Activated CD8-positive, alpha-beta memory T cell treated with anti-CD3 and anti-CD28 coated beads for 1 hour (primary cell): ENCODE measurements at places on chromosomes 1 and 21.

- DNase-seq: no peak
Measured at GRCh38 chr1:217929213-217929885, 298.2 kb downstream of the SPATA17 start.

DNA sequence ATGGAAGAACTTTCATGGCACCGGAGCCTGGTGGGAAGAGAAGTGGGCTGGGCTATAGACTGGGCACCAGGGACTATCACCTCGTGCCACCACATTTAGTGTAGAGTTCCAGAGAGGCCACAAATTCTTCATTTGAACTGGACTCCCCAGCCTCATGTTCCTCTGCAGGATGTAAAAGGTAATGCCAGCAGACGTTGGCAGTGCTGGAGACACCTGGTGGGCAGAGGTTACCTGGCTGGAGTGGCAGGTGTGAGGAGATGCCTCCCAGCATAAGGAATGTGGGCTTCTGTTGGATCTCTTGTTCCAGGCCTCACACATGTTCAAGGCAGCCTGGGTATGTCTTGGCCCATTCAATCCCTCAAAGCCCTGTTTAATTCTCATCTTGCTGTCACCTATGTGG is 35.2 kb downstream of the TEX35 start:
- DNase-seq: no peak

DNA sequence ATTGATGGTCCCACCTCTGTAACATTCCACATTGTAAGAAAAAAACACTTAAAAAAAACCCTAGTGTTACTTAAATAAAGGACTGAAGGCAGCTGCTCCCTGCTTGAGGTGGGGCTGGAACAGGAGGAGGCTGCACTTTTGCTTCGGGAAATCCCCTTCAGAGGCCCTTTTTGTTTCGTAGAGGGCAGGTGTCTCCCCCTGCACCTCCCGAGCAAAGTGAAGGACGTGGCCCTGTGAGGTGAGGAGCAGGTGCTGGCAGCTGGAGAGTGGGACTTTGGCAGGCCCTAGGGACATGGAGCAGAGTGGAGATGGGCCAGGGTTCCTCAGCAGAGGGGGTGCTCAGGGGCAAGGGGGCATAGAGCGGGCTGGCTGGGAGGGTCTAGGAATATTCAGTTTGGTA is 33.4 kb upstream of the WNT4 start:
- DNase-seq: no peak

- no peak for DNase-seq
Measured at GRCh38 chr1:172833954-172834353, 175.1 kb downstream of the FASLG start.

DNA sequence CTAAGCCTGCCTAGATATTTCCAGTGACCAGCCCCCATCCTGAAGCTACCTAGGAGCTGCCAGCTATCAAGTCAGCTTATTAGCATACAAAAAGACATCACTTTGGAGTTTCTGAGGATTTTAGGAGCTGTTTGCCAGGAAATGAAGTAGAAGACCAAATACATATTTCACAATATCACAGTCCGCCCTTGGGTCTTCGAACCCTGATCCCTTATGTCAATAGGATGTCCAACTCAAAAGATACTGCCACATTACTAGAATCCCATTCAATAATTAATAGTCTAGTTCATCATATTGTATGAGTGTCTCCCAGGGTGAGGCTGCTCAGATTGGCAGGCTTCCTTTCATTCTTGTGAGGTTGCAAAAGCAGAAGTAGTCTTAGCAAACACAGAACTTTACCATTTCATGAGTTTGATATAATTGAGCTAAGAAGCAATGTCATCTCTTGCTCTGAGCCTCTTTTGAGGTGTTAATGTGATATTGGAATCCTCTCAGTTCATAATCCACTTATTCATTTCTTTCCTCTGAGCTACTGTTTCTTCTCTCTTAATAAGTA is 13.6 kb downstream of the IPO9 start:
- DNase-seq: no peak

DNA sequence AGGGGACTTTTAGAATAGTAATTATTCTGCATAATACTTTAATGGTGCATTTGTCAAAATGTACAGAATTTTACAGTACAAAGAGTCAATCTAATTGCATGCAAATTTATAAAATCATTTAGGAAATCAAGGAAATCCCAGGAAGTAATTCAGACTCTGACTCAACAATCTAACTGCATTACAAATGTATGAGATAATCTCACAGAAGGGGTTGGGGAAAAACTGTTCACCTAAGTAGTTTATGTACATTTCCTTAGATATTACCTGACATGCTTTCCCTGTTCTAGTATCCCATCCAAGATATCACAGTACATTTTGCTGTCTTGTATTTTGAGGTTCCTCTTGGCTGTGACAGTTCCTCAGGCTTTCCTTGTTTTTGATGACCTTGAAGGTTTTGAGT is 4.7 kb downstream of the CRB1 start:
- DNase-seq: no peak

GRCh38 chr1:228289996-228290881 is 82.4 kb downstream of the OBSCN start:
- no peak for DNase-seq

DNA sequence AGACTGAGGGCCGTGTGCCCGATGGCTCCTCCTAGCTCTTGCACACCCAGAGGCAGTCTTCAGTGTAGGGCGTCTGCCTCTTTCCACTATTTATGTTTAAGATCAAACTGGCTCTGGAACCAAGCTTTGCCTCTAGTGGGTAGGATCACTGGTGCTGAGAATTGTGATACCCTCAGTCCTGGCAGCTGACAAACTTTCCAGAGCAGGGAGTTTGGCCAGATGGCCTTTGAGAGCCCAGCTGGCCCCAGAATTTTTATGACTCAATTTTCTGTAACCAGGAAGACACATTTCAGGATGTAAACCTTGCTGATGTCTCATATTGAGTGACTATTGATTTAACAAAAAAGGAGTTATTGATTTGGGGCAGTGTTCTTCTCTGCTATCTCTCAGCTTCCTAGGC is 6.7 kb downstream of the COQ8A start:
- no peak for DNase-seq

GRCh38 chr1:51572365-51572764 is 44.5 kb upstream of the OSBPL9 start:
- no peak for DNase-seq

- no peak for DNase-seq
Measured at GRCh38 chr1:2126331-2127186, 68.0 kb downstream of the FAAP20 start.

GRCh38 chr21:27545754-27546349 is 579.0 kb upstream of the ADAMTS5 start:
- DNase-seq: no peak

- no peak for DNase-seq
Measured at GRCh38 chr1:184755226-184756065, 788 bp upstream of the EDEM3 start.

- no peak for DNase-seq
Measured at GRCh38 chr1:77990629-77991204, 11.8 kb upstream of the FUBP1 start.

GRCh38 chr21:31480228-31480627 is 136.2 kb upstream of the TIAM1 start:
- DNase-seq: no peak

- no peak for DNase-seq
Measured at GRCh38 chr1:19651141-19651737, 7.1 kb downstream of the NBL1 start.

DNA sequence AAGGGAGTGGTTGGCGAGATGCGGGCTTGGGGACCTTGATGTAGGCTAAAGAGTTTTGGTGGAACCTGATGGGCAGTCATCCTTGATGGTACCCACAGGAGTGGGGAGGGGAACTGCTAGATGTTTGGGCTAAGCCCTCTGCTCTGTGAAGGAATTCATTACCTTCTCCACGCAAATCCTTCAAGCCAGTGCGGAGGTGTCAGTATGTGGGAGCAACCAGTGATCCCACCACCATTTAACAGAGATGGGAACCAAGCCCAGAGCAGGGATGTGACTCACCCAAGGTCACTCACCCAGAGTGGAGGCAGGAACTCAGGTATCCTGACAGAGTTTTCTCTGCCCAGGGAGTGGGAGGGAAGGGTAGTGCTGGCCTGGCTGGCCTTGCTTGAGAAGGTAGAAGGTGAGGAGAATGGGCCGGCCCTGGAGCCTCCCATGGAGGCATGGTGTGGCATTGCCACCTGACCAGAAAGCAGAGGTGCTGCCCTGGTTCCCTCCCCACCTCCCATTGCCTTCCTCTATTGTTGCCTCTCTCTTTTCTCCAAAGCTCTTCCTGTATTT is 51.2 kb upstream of the STUM start:
- no peak for DNase-seq

DNA sequence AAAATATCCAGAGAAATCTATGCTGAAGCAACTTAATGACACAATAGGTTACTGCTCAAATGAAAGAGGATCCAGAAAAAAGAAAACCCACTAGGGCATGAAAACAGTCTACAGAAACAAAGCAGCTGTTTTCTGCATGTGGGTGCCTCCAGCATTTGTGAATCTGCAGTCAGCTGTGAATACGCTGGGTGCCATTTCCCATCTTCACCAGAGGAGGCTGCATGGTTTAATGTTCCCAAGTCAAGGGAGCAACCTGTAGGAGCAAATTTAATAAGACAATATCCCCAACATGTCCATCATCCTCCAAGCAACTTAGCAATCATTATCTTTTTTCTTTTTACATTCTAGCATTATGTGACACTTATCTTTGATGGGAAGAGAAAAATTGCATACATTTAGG is 396.6 kb downstream of the BRINP2 start:
- DNase-seq: no peak

DNA sequence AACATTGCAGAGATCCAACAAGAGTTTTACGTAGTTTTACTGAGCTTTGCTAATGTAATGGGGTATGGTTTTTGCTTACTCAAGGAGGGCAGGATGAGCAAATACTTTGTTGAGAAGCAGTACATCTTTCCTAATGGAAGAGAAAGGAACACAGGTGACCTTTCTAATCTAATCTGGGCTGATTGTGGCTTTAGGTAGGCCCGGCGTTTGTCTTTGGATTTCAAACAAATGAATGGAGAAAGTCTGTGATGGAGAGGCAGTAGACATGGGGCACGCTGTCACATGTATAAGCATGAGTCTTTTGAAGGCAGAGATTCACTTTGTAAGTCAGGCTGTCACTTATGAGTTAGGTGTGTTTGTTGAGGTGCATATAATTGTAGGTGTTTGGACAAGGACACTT is 1.7 kb downstream of the PLEKHM2 start:
- no peak for DNase-seq

- no peak for DNase-seq
Measured at GRCh38 chr1:71657891-71658679, 577.2 kb upstream of the ZRANB2 start.

- no peak for DNase-seq
Measured at GRCh38 chr21:38817371-38818324, 11.9 kb downstream of the ETS2 start.

- no peak for DNase-seq
Measured at GRCh38 chr1:27824411-27824810, 6.2 kb upstream of the PPP1R8 start.
